ENCODE measurements at places on chromosomes 13 and 19.

GRCh38 chr13:51770681-51771417 is 33.1 kb downstream of the DHRS12 start:
- DNase-seq = no peak

GRCh38 chr13:100209857-100210825 is 121.2 kb downstream of the PCCA start:
- no peak for DNase-seq

DNA sequence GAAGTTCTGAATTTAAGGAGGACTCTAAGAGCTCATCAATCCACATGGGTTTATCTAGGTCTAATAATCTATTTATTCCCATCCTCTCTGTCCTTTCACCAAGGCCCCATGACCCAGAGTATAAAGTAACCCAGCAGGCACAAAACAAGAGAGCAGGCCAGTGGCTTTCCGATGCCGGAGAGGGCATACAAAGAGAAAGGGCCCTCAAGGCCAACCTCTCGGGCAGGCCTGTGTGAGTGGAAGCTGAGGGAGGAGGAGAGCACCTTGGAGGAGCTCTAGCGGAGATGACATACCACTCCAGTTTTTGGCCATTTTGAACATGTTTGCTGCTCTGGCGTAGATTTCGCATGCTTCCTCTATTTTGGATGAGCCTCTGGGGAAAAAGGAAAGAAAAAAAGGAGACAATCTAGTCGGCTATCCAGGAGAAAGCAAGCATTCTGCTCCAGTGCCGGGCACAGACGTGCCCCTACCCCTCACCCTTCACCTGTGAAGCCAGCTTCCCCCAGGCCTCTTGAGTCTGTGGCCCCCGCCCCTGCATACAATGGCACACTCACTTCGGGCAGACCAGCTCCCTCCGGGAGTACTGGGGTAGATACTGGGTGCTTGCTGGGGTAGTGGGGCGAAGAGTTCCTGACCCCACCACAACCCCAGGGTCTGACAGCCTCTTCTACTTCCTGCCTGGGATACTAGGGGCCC is 11.6 kb downstream of the NAPA start:
- no peak for DNase-seq

DNA sequence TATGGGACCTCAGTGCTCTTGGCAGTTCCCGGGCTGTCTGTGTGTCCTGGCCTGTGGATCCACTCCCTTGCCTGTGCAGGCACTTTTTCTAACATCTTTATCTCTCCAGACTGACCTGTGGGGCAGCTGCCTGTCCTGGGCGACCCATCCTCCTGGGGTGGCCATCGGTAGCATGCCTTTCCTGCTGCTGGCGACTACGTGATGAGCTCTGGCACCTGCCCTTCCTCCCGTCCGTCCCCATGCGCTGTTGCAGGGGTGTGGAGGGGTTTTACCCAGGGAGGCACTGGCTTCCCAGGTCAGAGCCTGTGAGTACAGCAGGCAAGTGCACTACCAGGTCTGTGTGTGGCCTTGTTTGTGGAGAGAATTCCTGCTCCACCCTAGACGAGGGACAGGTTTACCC is 93.3 kb downstream of the KDM4B start:
- DNase-seq = no peak

GRCh38 chr13:52851137-52851962 is 2.9 kb upstream of the PCDH8 start:
- DNase-seq = peak; percentile 66

Measured in Kasumi-1 (cell line).